ENCODE measurements at places on chromosomes 5 and 9.

GRCh38 chr9:26551451-26551850, 341.2 kb downstream of the CAAP1 start:
- no peak for DNase-seq

GRCh38 chr9:710951-711745, 130.3 kb upstream of the DMRT1 start:
- DNase-seq: no peak

DNA sequence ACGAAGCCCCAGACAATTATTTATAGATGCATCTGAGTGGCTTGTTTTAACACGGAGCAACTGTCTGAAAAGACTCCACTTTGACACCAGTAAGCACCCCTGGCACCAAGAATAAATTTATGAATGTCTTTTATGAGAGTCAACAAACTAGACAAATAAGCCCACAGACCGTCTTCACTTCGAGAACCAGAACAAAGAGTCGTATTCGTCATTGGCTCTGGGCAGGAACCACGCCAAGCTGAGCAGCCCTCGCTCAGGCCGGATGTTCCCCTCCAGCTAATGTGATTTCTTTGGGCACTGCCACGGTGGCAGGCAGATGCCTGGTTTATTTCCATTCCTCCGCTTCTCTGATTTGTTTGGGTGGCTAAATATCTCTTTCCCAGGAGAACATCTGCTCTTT, 91.9 kb upstream of the STC2 start:
- DNase-seq: no peak

DNA sequence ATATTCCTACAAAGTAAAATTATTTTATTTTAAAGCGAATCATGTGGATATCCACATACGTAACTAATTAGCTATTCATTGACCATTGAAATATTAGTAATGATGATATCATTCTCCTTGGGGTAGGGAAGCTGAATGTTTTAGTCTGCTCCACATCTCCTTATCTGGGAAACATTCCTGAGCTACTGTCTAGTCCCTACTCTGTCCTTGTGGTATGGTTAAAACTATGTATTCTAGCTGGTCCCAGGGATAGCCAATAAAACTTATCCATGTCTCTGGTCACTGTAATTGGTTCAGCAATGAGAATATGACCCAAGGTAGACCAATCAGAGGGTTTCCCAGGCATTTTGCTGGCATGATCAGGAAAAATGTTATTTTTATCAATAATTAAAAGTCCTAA, 76.0 kb upstream of the DAP start:
- no peak for DNase-seq

DNA sequence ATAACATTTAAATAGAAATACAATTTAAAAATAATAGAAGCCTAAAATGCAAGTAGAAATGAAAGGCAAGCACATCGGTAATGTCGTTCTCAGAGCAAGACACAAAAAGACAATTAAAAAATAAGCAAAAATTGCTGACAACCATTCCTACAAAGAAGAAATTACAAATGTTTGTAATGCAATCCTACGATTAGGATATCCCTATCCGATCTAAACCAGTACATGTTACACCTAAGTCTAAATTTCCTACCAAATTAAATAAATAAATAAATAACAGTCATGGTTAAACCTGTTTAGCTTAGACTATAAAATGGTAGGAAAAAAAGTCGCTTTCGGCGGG, 90.0 kb downstream of the ANXA2R start:
- no peak for DNase-seq

DNA sequence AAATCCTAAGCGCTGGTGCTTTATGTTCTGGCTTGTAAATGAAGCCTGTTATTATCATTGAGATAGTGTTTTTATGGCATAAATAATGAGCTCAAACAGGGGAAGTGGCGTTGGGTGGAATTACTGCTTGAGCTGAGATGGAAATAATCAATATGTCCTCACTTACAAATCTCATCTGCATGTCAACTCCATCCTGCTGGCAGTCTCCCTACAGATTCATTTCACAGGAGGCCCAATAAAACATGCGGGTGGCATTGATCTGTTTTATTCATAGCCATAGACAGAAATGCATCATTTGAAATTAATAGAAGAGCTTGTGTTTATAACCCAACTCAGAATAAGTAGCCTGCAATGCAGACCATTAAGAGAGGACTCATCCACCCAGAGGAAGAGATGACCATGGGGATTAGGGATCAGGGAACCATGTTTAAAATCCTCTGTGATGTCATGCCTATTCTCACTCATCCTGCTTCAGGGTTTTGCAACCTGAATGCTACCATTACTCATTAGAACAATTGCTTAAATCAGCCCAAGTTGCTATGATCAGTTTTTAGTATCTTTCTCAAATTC, 680.4 kb downstream of the TLR4 start:
- no peak for DNase-seq

DNA sequence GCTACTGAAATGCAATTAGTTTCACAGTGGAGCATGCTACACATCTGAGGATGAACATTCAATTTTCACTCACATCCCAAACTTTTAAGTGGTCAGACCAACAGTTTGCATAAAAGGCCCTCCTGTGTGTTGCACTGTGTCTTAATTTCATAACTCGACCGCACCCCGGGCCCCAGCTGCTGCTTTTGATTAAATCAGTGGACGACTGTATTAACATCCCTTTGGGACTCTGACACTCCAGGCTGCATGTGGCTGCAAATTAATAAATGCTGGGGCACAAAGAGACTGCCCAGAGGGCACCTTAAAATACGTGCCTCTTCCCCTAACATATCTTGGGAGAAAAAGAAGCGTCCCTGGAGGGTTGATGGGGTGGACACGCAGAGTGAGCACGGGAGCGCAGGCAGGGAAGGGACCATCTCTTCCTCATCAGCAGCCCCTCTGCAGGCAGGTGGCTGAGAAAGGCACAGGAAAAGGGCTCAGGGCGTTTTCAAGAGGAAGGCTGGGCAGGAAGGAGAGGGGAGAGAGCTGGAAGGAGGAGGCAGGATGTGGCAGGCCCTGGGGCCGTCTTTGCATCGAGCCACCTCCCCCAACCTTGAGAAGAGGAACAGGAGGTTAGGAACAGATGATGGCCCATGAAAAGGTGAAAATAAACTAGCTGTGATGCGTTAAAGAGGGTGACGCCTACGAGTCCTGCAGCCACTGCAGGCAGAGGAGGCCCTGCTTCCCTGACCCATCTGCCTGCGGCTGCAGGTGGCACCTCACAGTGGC, 18.6 kb downstream of the MED10 start:
- no peak for DNase-seq

DNA sequence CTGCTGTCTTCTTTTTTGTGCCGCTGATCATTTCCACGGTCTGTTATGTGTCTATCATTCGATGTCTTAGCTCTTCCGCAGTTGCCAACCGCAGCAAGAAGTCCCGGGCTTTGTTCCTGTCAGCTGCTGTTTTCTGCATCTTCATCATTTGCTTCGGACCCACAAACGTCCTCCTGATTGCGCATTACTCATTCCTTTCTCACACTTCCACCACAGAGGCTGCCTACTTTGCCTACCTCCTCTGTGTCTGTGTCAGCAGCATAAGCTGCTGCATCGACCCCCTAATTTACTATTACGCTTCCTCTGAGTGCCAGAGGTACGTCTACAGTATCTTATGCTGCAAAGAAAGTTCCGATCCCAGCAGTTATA, 17.1 kb downstream of the F2R start:
- no peak for DNase-seq

DNA sequence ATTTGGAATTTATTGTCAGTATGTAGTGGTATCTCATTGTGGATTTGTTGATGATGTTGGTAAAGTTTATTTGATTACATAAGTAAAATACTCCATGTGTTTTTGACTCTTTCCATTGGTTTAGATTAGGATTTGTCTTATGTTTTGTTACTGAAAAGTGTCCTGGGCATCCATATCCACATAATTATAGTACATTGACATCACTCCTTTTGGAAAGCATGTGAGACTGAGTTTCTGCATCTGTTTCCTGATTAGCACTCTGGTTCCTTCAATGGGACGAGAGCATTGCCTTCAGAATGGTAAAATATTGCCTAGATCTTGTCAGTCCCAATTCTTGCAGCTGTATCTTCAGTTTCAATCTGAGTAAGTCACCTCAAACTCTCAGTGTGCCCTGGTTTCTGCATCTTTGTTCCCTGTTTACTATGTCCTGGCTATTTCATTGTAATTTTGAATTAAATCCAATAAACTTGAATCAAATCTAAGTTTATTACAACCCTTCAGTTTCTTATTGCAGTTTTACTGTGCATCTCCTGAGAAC, 128.1 kb downstream of the FBXO38 start:
- DNase-seq: no peak

DNA sequence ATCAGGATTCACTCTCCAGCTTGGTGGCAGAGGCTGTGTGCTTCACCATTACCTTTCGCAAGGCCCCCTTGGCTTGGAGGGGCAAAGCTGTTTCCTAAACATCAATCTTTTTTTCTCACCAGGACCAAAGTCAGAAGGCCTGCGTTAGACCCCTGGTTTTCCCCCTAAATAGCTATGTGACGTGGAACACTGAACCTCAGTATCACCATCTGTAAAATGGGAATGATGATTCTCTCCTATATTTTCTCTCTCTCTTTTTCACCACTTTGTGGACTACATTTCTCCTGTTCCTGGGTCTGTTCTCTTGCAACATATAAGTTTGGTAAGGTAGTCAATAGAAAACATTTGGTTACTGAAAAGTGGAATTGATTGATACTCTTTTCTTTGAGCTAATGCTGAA, 50.5 kb downstream of the DAPK1 start:
- no peak for DNase-seq

DNA sequence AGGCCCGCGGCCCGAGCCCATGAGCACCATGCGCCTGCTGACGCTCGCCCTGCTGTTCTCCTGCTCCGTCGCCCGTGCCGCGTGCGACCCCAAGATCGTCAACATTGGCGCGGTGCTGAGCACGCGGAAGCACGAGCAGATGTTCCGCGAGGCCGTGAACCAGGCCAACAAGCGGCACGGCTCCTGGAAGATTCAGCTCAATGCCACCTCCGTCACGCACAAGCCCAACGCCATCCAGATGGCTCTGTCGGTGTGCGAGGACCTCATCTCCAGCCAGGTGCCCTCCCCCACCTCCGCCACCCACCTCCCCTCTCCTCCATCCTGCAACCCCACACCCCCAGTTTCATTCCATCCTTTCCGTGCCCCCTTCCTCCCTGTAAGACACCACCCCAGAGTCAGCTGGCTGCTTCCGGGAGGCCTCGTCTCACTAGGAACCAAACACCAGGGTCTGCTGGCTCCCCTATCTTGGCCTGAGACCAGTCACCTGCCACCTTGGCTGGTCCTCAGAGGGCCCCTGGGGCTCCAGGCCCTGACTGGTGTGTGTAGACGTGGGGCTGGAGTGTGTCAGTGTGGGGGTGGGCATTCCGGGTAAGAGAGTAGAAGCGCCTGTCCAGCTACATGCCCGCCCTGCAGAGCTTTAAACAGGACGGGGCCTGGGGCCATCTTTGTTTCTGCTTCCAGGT, 655 bp downstream of the GRIN1 start:
- DNase-seq: no peak

GRCh38 chr9:14190240-14190639, 123.7 kb downstream of the NFIB start:
- no peak for DNase-seq

DNA sequence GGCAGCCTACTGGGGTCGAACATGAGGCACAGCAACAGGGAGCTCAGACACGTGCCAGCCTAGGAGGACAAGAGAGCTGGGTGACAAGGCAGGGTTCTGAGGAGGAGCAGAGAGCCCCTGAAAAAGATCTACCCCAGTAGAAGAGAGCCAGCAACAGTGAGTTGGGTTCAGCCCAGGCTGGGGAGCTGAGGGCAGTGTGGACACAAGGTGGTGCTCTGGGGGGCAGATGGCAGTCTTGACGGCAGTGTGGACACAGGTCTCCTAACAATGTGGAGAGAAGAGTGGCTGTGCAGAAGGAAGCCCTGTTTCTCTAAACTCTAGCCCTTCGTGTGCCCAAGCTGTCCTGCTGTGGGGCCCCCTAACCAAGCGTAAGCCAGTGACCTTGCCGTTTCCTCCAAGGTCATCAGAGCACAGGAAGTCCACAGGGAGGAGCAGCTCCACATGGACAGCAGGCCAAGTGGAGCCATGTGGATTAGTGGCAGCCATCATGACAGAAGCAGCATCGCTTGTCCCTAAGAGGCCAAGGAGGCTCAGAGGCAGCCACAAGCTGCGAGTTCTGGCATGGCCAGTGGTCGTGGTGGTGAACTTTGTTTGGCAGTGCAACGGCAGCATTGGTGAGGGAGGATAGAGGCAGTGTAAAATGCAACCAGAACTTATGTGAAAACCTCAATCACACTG, 25.1 kb upstream of the LMX1B start:
- no peak for DNase-seq

DNA sequence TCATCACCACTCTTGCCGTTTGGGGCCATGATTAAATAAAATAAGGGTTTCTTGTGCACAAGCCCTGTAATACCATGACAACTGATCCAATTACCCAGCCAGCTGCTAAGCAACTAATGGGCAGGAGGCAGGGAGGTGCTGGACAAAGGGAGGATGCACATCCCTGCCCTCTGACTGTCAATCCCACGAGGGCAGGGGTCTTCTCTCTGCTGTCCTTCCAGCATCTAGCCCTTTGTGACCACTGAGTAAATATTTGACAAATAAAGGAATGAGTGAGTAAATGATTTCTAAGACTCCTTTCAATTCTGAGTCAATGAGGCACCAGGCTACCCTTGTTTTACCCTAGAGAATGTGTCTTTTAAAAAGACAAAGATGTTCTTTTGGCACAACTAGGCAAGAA, 247.1 kb downstream of the SYK start:
- no peak for DNase-seq

GRCh38 chr9:136190237-136190601, 14.7 kb downstream of the LHX3 start:
- DNase-seq: no peak

- no peak for DNase-seq
These were observed 360.8 kb downstream of the NTRK2 start for GRCh38 chr9:85030316-85030715.

DNA sequence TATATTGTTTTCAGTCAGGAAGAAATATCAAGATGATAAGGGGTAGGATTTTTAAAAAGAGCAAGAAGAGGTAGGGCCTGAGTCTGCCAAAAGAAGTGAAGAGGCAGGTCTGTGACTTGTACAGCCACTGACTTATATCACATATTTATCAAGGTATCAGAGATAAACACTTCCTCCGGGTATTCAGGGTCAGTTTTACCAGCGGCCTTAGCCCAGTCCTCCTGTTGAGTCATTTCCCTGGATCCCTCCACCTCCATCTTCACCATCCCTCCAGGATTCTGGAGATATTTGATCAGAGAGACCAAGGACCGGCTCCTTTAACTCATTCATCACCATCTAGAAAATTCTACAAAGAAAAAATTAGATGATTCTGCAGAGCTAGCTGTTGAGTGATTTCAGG, 375.7 kb upstream of the TUSC1 start:
- no peak for DNase-seq

- DNase-seq: no peak
These were observed 110.5 kb downstream of the NUDT12 start for GRCh38 chr5:103452089-103452488.

- DNase-seq: no peak
These were observed 1.6 kb downstream of the COL5A1 start for GRCh38 chr9:134643222-134643671.
